Activated CD4-positive, CD25-positive, alpha-beta regulatory T cell (primary cell): ENCODE measurements at places on chromosomes 13 and 19.

DNA sequence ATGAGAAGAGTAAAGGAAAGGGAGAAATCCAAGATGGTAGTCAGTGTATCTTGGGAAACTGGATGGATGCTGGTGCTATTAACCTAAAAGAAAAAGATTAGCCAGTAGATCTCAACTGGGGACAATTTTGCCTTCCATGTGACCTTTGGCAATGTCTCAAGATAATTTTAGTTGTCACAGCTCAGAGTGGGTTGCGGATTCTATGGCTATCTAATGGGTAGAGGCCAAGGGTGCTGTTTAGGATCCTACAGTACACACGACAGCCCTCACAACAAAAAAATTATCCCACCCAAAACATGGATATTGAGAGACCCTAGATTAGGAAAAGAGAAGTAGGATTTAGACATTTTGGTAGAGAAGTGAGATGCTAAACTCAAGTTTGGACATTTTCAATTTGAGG lies 258.9 kb downstream of the GPC5 start:
- DNase-seq: no peak

DNA sequence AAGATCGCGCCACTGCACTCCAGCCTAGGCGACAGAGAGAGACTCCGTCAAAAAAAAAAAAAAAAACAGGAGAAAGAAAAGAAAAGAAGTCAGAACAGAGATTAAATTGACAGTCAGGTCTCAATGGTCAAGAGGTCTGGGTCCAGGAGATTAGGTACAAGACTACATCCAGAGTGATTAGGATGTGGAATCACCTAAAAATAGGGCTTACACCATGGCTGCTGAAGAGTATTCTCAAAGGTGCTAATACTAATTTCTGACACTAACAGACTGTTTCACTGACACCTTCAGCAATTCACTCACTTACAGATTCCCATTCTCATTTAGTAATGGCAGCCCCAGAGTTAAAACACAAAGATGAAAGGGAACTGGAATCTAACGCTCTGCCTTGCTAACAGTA lies 91.7 kb downstream of the TBC1D4 start:
- no peak for DNase-seq

GRCh38 chr13:35843272-35843671 lies 287.9 kb downstream of the DCLK1 start:
- no peak for DNase-seq

DNA sequence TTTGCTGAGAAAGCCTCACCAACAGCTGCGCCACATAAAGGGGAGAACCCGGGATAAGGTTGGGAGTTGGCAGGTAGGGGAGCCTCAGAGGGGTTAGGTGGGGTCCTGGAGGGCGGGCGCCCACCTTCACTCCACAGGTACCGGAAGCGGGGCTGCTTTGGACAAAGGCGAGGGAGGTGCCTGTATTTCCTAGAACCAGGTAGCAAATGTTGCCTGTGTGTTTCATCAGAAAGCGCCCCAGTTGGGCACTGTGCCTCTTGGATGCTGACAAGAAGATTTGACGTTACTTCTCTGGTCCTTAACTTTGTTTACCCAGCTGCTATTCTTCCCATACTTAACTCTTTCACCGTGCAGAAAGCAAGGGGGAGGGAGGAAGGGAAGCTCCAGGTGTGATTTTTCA lies 278.9 kb downstream of the ZNF536 start:
- DNase-seq: no peak

- no peak for DNase-seq
Observed at GRCh38 chr13:89790696-89791095, 1556.8 kb upstream of the MIR17HG start.

DNA sequence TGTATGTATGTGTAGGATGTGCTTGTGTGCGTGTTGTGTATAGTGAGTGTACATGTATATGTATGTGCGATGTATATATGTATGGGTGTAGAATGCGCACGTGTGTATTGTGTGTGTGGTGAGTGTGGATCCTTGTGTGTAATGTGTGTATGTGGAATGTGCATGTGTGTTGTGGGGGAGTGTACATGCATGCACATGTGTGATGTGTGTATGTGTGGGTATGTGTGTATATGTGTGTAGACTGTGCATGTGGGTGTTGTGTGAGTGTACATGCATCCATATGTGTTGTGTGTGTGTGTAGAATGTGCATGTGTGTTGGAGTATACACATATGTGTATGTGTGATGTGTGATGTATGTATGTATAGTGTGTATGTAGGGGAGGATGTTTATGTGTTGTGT lies 18.0 kb upstream of the SPACA7 start:
- DNase-seq: no peak

- DNase-seq: no peak
Observed at GRCh38 chr19:18832306-18833140, 764 bp downstream of the UPF1 start.

GRCh38 chr19:17069193-17069592 lies 6.1 kb downstream of the HAUS8 start:
- DNase-seq: no peak
